Muscle of arm (tissue), 14 donors: ENCODE measurements at places on chromosomes 16 and 17.

DNA sequence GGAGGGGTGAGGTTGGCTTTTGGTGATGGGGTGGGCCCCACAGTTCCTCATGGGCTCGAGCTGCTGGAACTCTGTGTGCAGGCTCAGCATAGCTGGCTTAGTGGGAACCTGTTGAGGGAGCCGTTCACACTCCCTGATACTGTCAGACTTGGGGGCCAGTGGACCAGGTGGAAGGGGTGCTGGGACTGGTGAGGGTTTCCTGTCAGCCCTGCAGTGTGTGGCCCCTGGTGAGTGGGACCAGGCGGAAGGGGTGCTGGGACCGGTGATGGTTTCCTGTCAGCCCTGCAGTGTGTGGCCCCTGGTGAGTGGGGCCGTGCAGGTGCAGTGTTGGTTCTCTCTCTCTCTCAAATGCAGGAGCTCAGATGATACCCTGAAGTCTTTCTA is 45.1 kb upstream of the ZNF750 start:
- no peak for DNase-seq

DNA sequence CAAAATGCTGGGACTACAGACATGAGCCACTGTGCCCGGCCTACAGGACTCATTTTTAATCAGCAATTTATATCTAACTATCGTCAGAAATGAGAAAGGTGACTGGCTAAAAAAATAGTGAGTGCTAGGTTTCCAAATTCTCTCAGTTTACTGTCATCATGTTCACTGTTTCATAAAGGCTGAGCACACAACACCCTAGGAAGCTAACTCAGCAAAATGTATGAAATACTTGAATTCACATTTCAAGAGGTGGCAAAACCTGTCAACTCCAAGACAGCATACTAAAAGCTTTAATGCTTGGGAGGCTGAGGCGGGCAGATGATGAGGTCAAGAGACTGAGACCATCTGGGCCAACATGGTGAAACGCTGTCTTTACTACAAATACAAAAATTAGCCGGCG is 16.7 kb downstream of the WDR45B start:
- no peak for DNase-seq

GRCh38 chr17:74430706-74431567 is 951 bp upstream of the GPRC5C start:
- no peak for DNase-seq

GRCh38 chr17:60091109-60091508 is 12.4 kb upstream of the HEATR6 start:
- no peak for DNase-seq

GRCh38 chr17:77928519-77929179 is 29.9 kb upstream of the TNRC6C start:
- DNase-seq: no peak

- peak; percentile 42 for DNase-seq
These were observed 89.8 kb downstream of the KATNIP start for GRCh38 chr16:27639561-27640276.

DNA sequence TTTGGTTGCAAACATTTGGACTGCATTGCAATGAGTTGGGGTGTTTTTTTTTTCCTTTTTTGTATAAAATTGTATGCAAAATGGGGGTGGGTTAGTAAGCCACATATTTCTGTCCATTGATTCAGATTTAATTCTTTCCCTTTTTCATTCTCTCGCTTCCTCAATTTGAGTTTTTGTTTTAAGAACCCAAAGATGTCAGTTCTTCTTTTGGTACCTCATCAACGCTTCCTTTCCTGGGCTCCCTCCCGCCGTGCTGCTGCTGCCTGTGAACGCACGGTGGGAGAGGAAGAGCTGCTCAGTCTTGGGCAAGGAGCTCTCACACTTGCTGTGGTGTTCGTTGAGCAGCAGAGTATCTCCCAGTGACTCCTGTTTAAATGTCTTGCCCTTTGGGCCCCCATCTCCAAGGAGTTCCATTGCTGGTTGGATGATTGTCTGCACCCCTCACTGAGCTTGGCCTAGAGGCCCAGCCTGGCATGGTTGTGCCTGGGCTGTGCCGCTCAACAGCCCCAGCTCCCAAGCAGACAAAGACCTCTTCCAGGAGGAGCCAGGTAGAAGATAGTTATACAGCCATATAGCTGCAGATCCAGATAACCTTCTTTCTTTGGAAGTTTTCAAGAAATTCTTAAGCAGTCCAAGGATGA is 13.6 kb downstream of the UBFD1 start:
- DNase-seq: no peak

DNA sequence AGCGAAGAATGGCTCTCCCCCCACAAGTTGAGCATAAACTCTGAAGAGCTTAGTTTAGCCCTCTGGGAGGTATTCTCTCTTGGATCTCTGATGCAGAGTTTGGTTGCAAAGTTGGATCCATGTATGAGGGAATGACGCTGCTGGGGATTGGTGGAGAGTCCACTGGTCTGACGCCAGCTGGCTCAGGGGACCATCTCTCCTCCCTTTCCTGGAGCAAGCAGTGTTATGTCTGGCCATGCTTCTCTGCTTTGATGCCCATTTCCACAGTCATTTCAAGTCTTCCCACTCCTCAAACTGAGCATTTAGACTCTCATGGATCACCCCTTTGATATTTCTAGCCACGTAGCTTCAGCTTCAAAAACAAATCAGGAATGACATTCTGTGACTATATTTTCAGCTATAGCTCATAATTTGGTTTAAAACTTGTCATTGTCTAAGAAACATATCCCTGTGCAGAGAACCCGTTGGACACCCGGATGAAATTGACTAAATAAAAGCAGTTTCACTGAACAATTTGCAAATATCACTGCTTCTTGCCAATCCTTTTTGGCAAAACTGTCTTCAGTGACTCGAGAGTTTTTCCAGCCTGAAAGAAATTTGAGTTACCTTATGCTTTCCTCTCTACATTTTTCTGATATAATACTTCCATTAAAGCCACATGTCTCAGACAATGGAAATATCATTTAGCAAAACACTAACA is 193.4 kb upstream of the CDH11 start:
- peak; percentile 89 for DNase-seq

DNA sequence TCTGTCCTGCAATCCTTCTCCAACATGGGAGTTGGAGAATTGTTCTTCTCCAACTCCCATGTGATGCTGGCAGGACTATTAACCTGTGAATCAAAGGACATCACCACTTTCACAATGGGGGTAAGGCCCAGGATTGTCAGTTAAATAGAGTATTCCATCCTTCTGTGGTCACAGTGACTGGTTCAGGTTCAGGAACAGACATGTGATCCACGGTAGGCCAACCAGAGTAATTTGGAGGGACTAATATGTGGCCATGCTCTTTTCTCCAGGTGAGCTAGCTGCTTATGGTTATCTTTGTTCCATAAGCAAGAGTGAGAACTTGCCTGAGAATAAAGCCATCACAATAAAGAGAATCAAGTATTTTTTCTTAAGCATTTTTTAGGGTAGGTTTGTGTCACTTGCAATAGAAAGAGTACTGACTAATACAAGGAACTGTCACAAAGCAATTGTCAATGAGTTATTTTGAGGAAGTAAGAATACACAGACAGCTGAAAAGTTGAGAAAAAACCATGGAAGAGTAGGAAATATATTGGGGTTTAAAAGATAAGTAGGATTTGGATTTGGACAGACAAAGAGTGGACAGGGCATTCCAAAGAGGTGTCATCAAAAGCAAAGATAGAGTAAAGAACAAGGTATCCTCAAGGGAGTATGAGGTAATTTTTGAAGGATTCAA is 63.4 kb downstream of the BRIP1 start:
- DNase-seq: no peak

GRCh38 chr16:50742576-50743200 is 802 bp downstream of the CYLD start:
- DNase-seq: no peak

DNA sequence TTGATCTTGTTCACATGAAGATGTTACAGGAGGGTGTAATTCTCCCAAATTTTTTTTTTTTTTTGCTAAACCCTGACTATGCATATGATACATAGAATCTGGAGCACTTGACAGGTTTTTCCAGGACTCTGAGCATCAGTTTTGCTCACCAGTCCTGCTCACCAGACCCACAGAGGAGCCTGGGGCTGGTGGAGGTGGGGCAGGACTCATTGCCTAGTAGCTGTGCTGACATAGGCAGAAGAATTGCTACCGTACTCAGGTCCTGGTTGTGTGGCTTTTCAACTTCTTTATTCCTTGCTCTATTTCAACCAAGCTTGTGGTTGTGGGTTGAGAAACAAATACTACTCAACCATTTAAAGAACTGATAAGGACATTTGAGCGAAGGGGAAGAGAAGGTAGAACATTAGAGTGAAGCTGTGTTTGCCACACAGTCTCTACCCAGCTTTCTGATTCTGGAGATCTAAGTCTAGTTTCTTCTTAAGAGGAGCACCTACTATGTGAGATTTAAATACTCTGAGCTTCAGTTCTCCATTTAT is 212.4 kb downstream of the UTP18 start:
- DNase-seq: no peak

GRCh38 chr16:70687102-70687511 is 1.3 kb upstream of the MTSS2 start:
- no peak for DNase-seq

GRCh38 chr17:6045621-6046357 is 24.4 kb upstream of the WSCD1 start:
- DNase-seq: no peak

DNA sequence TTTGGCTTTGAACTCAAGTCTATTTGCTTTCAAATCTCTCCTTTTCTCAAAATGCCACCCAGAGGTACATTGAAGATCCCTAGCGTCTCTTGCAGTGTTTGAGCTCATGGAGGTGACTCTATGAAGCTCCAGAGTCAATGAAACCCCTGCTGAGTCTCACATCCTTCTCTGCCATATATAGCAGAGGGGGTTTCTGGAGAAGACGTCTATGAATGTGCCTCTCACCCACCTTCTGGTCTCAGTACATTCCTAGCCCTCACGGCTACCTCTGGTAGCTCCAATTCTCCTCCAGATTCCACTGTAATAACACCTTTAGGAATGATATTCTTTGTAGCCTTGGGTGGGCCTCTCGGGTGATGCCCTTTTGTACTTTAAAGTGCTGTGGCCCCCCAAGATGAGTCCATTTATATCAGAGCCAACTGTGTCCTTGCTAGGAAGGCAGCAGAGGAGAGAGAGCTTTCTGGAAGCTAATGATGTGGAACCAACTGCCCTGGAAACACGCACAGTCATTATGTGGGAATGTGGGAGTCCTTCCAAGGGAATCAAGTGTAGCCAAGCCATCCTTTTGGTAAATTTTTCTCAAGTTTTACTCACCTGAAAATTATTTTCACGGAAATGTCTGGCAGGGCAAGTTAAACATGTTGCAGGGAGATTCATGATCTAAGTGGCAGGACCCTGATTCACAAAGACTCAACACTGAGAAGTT is 123.4 kb downstream of the ASIC2 start:
- no peak for DNase-seq
